ENCODE measurements at places on chromosomes 6 and 20. TPM values are rescaled to one million over a fixed set of nuclear protein-coding genes. Genes with fewer than 3 reads are reported as not detected.

Gene TMEM244
- not detected for total RNA-seq

Gene FERMT1
- total RNA-seq: 0.39 TPM

Gene RAET1E
- not detected for total RNA-seq

Gene C20orf144
- total RNA-seq: not detected

Gene MEP1A
- not detected for total RNA-seq

Gene DOK5
- total RNA-seq: not detected

Gene BPIFB4
- total RNA-seq: not detected

Gene CTAGE9
- not detected for total RNA-seq

Gene TRIM10
- 1.4 TPM for total RNA-seq

Gene RAET1L
- not detected for total RNA-seq

Gene RSPO3
- total RNA-seq: 3.6 TPM

Gene SRMS
- not detected for total RNA-seq

Gene PPIL6
- 0.40 TPM for total RNA-seq

Gene LY6G6D
- not detected for total RNA-seq

Gene SIRPA
- 26.8 TPM for total RNA-seq

Gene REM1
- 0.25 TPM for total RNA-seq

Gene POU5F1
- total RNA-seq: 1.7 TPM

Gene FNDC1
- total RNA-seq: 0.44 TPM

Data from right lobe of liver (tissue), 6 donors.